ENCODE measurements at places on chromosomes 5 and 9.

- DNase-seq, result no peak
These were observed 392.0 kb downstream of the ENC1 start for GRCh38 chr5:74248576-74248975.

GRCh38 chr5:124663101-124663506 is 83.3 kb downstream of the ZNF608 start:
- no peak for DNase-seq

DNA sequence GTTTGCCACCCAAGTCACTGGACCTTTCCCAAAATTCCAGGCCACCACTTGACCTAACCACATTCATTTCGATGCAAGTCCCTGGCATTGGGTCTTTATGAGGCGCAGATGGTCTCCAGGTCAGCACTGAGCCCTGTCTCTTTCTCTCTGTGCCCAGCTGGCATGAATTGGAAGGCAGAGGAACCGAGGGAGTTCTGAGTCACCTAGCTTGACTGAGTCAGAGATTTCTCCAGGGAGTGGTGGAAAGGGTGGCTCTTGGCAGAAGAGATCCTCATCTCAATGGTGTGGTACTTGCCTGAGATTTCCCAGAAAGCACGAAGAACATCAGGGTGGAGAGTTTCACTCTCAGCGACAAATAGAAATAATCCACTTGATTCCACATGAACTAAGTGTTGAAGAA is 43.8 kb downstream of the WDR36 start:
- DNase-seq, result no peak

- no peak for DNase-seq
These were observed 750.3 kb downstream of the CDH12 start for GRCh38 chr5:22102823-22103359.

GRCh38 chr5:57366744-57367143 is 115.9 kb downstream of the ACTBL2 start:
- DNase-seq, result no peak

DNA sequence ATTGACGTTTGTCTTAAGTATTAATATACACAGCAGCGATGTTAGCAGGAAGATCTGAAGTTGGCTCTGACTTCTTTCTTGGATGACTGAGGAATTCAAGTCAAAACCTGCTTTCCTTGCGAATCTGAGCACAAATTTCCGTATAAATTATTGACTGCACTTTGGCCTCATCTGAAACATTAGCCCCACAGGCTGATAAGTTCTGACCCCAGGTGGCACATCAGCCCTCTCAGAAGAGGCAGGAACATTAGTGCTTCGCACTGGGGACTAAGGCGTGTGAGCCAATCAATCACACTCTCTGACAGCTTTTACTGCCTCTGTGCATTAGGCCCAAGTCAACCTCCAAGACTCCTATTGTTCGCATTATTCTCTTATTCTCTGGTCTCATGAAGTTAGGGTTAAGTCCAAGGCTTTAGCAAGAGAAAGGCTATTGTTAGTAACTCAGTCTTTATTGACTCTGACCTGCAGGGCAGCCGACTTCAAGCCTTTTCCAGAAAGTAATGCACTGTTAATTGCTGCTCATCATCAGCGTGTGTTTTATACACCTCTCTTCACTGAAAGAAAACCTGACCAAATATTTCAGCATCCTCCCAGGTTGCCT is 84.2 kb downstream of the ZNF608 start:
- DNase-seq, result no peak

- no peak for DNase-seq
These were observed 41.1 kb downstream of the ELOVL7 start for GRCh38 chr5:60802986-60803385.

DNA sequence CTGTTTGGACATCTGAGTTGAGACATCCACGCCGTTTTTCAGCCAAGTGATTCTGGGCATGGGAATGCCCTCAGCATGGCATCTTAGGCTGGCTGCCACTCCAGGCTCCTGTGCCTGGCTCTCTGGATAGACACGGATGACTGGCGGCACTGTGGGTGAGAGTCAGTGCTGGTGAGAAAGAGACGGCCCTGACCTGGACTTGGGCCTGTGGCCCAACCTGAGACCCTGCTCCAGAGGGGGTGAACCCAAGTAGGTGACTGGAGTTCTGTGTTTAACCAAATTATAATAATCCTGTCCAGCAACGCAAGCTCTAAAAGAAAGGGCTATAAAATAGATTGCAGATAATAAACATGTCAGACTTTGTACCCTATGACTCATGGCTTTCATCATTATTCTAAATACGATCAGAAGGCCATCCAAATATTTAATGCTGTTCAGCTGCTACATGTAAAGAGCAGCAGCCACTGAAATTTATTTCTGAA is 173.9 kb downstream of the HSPA4 start:
- no peak for DNase-seq

DNA sequence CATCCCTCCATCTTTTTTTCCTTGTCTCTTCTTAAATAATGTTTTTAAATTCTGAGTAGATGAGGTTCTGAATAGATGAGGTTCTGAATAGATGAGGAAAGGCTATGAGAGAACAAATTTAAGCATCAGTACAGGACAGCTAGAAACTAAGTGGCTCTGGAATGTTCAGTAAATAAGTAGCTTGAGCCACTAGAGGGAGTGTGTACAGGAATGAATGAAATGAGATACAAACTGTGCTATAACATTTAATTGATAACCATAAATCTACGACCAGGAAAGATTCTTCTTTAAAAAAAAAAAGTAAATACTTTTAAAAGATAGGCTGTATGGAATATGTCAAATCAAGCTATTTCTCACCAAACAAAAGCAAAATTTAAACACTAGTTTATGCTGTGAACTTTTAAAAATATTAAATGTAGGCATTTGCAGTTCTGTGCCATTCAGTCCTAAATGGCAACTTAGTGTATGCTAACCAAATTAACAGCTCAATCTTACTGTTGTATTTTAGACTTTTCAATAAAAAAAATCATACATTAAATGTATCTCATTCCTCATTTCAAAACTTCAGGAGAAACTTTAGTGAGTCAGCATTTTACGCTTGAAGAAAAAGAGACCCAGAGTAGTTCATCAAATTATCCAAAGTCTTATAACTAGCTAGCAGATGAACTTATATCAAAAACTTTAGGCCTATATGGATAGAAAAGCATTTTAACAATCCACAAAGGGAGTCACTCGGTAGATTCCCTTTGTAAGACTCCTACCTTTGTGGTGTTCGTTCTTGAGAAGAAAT is 70.4 kb upstream of the SNX2 start:
- no peak for DNase-seq

GRCh38 chr5:55633574-55634208 is 78.4 kb downstream of the SLC38A9 start:
- no peak for DNase-seq

GRCh38 chr5:153827397-153827796 is 211.3 kb downstream of the FAM114A2 start:
- DNase-seq, result no peak

- no peak for DNase-seq
These were observed 23.2 kb downstream of the TLE1 start for GRCh38 chr9:81666123-81666522.

DNA sequence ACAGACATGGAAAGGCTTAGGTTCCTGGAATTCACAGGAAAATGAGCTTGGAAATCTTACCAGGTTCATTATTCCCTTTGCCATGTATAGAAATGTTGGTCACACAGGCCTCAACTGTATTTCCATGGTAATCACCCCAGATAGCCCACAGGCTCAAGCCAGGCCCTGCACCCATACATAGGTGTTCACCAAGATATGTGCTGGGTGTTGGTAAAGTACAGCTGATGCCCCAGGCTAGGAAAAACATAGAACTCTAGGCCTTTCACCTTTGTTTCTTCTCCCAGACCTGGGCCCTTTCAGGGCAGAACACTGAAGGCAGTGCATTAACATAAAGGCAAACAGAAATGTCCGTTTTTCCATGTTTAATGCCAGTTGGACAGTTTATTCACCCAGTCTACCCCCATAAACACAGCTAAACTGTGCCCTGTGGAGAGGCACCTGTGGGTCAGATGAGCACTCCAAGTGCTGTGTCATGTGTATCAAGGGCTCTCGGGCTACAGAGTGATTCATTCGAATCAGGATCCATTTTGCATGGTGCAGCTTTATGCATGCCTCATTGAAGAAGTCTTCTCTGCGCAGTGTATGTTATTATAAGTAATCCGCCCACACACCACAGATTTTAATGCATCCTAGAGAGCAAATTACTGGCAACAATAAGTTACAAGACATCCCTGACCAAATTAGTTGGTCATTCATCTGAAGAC is 93.4 kb upstream of the SLC30A5 start:
- DNase-seq, result no peak

DNA sequence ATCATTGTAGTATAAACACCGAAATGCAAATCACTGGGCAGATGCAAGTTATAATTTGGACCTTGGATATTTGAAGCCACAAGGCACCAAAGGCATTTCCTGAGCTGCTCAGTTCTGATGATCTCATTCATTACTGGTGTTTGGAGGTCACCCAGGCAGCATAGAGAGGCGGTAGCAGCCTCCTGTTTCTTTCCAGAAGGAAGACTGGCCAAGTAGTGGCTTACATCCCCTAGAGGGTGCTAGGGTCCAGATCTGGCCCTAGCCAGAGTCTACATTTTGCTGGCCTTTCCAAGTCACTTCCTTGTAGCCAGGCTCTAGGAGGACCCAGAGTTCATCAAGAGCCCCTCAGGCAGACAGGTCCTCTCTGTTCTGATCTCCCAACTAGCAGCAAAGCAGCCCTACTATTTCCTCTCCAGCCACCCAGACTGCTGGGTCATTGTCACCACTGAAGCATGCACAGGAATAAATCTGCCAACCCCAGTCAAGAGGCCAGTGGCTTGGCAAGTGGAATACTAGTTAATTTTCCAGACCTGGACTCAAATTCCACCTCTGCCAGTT is 33.4 kb upstream of the TTC1 start:
- DNase-seq, result no peak

DNA sequence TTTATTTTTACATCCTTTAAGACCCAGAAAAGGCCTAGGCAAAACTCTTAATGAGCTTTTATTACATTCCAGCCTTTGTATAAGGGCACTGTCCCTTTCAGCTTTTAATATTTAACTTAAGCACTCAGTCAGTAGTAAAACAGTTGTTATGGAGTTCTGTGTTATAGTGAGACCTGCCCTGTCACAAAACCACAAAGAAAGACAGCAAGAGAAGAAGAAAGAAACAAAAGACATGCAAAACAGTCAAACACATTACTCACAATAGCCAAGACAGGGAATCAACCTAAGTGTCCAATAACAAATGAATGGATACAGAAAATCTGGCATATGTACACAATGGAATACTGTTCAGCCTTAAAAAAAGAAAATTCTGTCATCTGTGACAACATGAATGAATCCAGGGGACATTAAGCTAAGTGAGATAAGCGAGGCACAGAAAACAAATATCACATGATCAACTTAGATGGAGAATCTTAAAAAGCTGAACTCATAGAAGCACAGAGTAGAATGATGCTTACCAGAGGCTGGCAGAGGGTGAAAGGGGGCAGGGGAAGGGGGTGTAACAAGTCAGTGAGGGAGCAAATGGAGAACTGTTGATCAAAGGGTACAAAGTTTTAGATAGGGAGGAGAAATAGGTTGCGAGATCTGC is 63.8 kb upstream of the CCNG1 start:
- no peak for DNase-seq

GRCh38 chr5:405421-405820 is 37.6 kb upstream of the EXOC3 start:
- DNase-seq, result no peak

- no peak for DNase-seq
These were observed 11.9 kb downstream of the FGF18 start for GRCh38 chr5:171431251-171431777.

GRCh38 chr9:69389437-69389995 is 64.5 kb downstream of the ENTREP1 start:
- no peak for DNase-seq

- no peak for DNase-seq
These were observed 3.9 kb downstream of the ZNF608 start for GRCh38 chr5:124742521-124742920.

Data from stimulated activated CD4-positive, alpha-beta T cell treated with anti-CD3 and anti-CD28 coated beads, TNF-alpha, amount 100 ng/mL, for 1 hour (primary cell).